ENCODE measurements at places on chromosomes 2 and 18.

GRCh38 chr2:143481733-143482132, 352.5 kb downstream of the ARHGAP15 start:
- DNase-seq, result no peak

DNA sequence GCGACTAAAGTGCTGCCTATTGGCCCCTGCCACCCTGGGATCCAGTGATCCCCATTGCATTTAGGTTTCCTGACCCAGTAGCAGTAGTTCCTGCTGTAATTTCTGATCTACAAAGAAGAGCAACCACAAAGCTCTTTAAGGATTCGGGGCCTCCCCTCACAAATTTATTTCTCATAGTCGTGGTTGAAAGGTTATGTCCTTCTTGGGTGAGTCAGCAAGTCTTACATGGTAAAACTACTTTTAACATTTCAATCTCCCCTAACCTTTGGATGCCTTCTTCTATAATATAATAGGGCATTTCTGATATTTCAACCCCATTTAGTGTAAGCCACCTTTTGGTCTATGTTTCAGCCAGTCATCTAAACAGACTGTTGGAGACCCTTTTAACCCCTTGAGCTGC, 14.9 kb downstream of the PIKFYVE start:
- peak; percentile 42 for DNase-seq

DNA sequence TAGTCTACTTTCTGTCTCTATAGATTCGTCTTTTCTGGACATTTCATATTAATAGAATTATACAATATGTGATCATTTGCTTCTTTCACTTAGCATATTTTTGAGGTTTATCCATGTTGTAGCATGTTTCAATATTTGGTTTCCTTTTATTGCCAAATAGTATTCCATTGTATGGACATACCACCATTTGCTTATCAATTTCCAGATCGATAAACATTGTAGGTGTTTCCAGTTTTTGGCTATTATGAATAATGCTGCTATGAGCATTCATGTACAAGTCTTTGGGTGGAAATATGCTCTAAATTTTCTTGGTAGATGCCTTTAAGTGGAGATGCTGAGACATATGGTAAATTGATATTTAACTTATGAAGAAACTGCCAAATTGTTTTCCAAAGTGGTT, 114.1 kb downstream of the RND3 start:
- no peak for DNase-seq

DNA sequence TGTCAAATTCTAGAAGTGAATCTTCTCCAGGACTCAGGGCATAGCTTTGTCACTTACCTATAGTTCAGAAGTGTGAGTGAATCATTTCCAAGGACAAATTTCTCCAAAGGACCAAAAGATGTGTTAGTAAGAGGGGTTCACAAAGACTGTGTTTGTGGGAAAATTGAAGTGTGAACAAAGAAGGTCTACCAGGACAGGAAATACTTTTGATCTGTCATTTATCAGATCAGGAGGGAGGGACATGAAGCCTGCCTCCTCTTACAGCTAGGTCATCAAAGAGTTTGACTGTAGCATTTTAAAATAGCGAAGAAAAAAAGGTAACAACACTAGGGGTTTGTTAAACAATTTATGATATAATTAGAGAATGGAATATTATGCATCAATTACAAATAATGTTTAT, 2.0 kb upstream of the CD28 start:
- no peak for DNase-seq

DNA sequence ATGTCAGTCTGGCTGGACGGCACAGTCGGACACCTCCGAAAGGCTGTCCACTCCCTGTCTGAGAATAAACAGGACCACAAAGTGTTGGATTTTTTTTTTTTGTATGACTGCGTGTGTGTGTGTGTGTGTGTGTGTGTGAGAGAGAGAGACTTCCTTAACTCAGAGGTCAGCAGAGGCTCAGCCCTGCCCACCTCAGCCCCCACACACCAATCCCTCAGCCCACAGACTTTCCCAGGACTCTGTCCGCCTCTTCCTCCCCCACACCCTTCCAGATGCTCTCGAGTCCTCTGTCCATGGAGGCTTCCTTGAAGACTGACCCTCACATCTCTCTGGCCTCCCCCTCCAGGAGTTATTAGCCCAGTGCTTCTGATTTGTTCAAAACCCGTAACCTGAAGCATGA, 147.3 kb downstream of the BCL11A start:
- DNase-seq, result no peak

- no peak for DNase-seq
These were observed 5.6 kb downstream of the AAK1 start for GRCh38 chr2:69637923-69638322.

DNA sequence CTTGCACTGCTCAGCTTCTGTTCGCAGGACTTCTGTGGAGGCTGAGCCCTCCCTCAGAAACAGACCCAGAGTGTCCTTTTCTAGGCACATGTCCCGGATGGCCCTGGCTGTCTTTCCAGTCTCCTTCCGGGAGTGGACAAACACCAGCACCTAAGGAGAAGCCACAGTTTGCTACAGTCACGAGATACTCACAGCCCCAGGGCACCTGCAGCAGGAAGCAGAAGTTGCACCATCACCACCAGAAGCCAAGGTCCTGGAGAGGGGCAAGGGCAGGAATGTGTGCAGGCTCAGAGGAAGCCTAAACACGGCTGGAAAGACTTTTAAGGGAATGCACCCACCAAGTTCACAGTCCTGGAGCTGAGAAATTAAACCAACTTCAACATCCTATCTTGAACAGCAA, 13.6 kb downstream of the SNRNP200 start:
- no peak for DNase-seq

- DNase-seq, result no peak
These were observed 56.9 kb upstream of the ZNF397 start for GRCh38 chr18:35183886-35184285.

DNA sequence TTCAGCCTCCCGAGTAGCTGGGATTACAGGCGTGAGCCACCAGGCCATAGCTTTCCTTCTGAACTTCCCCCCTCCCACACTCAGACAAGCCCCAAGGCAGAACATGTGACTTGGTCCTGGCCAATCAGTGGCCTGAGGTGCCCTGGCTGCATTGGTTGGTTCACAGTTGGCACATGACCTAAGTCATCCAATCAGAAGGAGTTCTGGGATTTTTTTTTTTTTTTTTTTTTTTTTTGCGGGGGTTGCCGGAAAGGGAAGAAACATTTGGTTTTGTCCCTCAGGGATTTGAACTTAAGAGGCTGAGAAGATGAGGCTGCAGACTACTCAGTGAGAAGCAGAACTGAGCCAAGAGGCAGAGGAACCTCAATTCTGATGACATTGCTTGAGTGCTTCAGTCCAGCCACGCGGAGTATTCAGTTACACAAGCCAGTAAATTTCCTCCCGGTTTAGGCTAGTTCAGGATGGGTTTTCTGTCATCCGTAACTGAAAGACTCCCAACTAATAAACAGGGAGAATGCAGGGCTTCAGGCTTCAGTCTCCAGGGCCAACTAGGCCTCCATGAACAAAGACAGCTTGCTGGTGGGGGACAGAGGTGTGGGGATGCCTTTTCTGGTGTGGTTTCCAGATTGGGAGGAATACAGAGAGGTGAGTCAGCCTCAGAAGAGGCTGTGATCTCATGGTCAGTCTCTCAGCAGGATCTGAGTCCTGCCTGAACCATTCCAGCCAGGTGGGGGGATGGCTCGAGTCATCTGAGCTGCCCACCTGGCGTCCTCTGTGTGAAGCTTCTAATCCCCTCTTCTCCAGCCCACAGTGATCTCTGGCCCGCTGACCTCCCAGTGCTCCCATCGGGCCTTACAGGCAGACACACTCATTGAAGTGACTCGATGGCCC, 9.2 kb downstream of the PTMA start:
- peak; percentile 58 for DNase-seq

DNA sequence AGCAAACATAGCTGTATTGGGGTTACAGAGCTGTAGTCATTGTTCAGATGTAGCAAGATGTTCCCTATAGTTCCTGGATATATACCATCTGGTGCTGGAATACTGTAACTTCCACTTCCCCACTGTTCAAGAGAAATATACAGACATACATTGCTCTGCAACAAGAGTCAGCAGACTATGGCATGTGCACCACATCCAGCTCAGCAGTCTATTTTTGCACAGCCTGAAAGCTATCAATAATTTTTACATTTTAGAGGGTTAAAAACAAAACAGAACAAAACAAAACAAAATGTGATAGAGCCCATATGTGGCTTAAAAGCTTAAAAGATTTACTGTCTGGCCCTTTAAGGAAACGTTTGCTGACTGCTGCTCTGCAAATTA, 31.8 kb upstream of the VIT start:
- no peak for DNase-seq

DNA sequence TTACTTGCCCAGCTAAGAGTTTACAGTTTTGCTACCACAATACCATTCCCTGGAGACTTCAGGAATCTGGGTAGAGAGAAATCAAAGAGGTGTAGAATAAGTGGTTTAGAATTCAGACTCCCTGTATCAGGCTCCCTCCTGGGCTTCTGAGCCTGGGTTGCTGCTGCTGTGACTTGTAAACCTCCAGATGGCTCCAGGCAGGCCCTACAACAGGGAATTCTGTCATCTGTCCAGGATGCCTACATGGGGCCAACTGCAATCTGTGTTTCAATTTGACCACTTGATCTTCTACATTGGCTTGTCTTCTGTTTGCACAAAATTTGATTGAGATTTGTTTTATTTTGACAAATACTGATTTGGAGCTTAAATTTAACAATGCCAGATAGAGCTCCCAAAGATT, 183.9 kb downstream of the RAD51AP2 start:
- DNase-seq, result no peak

- DNase-seq, result peak; percentile 55
These were observed 19.1 kb upstream of the ARHGAP25 start for GRCh38 chr2:68715353-68716041.

DNA sequence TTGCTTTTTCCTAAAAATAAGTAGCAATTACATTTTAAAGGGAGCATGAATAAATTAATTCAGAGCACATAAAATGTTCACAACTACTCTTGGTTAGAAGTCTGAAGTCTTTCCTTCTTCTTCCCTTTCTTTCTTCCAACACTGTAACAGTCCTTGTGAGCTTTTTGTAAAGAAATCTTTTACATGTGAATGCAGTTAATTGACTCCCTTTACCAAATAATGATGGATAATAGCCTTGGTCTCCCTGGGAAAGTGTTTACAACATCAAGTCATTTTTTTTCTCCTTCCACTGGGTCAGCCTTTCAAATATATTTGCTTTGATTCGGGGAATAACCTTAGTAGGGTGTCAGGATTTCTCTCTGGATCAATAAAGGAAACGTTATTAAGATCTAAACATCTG, 39.1 kb downstream of the CALCRL start:
- DNase-seq, result no peak

DNA sequence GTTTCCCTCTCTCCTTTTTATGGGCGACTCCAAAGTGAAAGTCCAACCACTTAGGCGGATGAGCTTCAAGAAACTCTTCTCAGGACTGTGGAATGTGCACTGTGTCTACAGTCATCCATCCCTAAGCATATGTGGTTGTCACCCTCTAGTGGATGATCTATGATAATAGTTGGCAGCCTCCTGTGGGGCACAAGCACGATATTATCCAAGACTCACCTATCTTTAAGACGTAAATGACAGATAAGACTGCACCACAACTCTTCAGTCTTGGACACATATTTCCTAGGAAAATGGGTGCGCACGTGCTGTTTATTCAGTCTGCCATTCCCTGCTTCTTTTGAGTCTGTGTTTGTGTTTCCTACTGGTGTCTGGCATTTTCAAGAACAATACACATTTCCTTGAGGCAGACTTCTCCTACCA, 145.5 kb upstream of the CTAGE1 start:
- peak; percentile 91 for DNase-seq

DNA sequence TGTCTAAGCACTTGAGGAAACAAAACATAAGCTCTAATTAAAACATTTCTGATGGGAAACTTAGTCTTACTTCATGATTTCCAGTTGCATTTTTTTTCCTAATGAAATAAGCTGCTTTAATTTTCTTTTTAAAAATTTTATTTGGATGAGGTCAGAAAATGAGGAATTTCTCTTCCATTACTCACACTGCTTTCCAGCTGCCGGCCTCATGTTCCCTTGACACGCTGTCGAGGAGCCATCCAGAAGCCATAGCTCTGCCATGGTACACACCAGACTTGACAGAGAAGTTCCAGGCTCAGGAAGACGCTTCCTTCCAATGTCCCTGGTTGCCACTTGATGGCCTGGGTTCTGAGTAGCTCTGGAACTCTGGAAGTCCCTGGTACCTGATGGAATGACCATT, 12.1 kb upstream of the MAPRE2 start:
- peak; percentile 60 for DNase-seq

- DNase-seq, result no peak
These were observed 78.5 kb upstream of the GPC1 start for GRCh38 chr2:240356700-240357640.
